ENCODE measurements at places on chromosomes 5 and 9.
A peak's percentile ranks its signal among the peaks of the same experiment; 100 is the strongest.

GRCh38 chr9:7799944-7800285 lies 337 bp upstream of the DMAC1 start:
- no peak for DNase-seq
- no peak overlapping the region for H3K27ac ChIP-seq
- no peaks in the 10 kb centered on the region for H3K27me3 ChIP-seq

DNA sequence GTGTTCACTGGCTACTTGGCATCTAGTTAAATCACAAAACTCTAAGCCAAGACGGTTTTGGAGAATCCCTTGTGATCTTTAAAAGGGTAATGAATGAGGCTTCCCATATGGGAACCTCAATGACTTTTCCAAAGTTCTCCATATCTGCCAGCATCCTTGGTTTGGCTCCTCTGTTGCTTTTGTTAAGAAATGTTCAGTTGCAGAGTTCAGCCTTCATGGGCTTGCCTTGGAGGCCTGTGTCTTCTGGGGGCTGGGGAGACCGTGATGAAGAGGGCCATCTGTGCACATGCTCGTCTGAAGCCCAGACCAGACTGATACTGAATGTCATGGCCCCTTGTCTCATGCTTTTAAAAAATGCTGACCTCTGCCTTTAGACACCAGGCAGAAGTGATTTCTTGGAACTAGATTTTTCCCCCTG lies 84.3 kb downstream of the RAI14 start:
- H3K27me3 ChIP-seq = no peaks in the 10 kb centered on the region
- H3K4me1 ChIP-seq = peaks cover 23% of the 10 kb centered on the region
- no peaks in the 10 kb centered on the region for H3K36me3 ChIP-seq
- no peak overlapping the region for H3K4me3 ChIP-seq
- DNase-seq = no peak

DNA sequence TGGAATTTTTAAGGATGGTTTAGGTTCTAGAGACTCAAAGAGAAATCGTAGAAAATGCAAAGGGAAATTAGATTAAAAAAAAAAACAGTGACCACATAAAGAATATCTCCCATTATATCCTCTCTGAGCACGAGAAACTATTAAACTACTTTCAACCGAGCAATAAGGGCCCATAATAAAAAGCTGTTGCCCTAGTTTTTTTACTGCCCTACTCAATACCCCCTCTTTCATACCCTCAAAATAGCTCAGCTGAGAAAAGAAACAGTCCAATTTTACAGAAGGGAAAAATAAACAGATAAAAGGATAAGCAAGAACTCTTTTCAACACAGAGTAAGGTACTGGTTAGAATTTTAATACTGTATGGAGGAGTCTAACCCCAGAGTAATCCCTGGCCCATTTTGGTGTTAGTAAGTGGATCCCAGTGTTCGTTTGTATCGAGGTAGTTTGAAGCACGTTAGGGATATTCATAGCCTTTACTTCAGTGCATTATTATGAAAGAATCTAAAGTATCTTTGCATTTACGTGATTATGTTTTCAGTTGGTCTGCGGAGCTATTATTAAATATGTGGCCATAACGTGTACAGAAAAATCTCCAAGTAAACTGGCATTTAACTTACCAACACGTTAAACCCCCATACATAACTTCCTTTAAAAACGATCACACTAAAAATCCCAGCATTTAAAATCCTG lies 980 bp upstream of the RHOBTB3 start:
- no peaks in the 10 kb centered on the region for H3K36me3 ChIP-seq
- peaks cover 43% of the 10 kb centered on the region for H3K27me3 ChIP-seq
- DNase-seq = no peak
- peak overlapping the region; percentile 80 for H3K4me3 ChIP-seq
- H3K4me1 ChIP-seq = peaks cover 5% of the 10 kb centered on the region

- H3K4me1 ChIP-seq = peaks cover 7% of the 10 kb centered on the region
- H3K27me3 ChIP-seq = no peaks in the 10 kb centered on the region
- H3K27ac ChIP-seq = no peak overlapping the region
- no peak for DNase-seq
- no peak overlapping the region for H3K4me3 ChIP-seq
- no peaks in the 10 kb centered on the region for H3K36me3 ChIP-seq
Observed at GRCh38 chr5:65699338-65699737, 22.6 kb downstream of the SGTB start.

DNA sequence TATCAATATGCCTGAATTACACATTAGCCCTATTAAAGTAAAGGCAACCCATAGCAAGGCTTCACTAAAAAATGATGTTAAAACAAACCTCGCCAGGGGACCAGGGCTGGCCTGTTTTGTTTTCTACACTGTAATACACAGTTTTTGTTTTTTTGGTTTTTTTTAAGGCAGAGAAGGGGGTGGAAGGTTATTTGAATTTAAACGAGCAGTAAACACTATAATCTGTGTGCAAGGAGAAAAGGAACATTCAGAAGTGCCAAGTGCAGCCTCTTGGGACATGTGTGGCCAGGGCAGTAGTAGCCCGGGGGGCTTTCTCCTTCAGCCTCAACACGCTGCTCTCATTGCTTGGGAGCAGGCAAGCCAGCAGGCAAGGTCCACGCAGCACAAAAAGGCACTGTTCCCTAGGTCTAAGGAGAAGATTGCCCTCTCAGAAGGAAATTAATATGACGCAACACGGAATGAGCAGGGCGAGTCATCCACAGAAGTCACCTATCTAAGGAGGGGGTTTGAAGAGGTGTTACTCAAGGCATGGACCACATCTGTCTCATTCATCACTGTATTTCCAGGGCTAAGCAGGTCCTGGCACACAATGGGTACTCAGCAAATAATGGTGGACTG lies 16.2 kb downstream of the SIL1 start:
- no peak for DNase-seq
- H3K27ac ChIP-seq = no peak overlapping the region
- no peaks in the 10 kb centered on the region for H3K36me3 ChIP-seq
- H3K27me3 ChIP-seq = no peaks in the 10 kb centered on the region
- H3K4me1 ChIP-seq = no peaks in the 10 kb centered on the region

DNA sequence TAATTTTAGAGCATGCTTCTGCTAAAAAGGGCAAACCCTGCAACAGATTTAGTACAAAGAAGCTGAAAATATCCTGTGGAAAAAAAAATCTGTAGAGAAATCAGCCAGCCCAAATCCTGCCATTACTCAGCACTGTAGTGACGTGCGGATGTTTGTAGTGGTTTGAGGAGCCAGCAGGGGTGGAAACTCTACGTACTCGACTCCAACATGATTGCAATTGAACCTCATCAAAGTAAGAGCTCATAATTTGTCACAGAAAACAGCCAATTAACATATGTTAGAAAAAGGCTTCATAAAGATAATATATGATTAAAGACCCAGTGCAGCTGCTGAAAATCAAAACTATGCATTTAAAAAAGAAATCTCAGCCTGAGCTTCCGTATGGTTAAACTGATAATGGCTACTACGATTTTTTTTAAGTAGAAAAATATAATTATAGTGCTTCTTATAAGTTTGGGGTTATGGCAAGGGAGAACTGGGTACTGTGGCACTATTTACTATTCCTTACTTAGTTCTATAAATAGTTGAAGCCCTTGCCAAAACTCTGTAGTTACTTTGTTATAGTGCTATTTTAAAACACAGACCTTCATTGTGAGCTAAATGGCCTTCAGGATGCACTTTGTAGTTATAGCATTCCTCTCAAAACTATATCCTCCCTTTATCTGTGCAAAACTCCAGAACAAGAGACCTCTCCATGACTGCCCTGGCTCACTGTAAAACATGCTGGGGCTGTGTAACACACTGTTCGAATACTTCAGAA lies 49.4 kb downstream of the MEF2C start:
- H3K4me3 ChIP-seq = no peak overlapping the region
- peaks cover 3% of the 10 kb centered on the region for H3K4me1 ChIP-seq
- no peaks in the 10 kb centered on the region for H3K27me3 ChIP-seq
- no peak overlapping the region for H3K27ac ChIP-seq
- DNase-seq = no peak
- H3K36me3 ChIP-seq = no peaks in the 10 kb centered on the region

GRCh38 chr9:121309833-121310425 lies 42.0 kb downstream of the GSN start:
- no peaks in the 10 kb centered on the region for H3K27me3 ChIP-seq
- H3K4me1 ChIP-seq = peaks cover 6% of the 10 kb centered on the region
- H3K27ac ChIP-seq = no peak overlapping the region
- H3K36me3 ChIP-seq = no peaks in the 10 kb centered on the region
- no peak for DNase-seq

- no peaks in the 10 kb centered on the region for H3K36me3 ChIP-seq
- DNase-seq = no peak
- H3K27me3 ChIP-seq = no peaks in the 10 kb centered on the region
- H3K27ac ChIP-seq = no peak overlapping the region
- no peaks in the 10 kb centered on the region for H3K4me1 ChIP-seq
Observed at GRCh38 chr9:126093771-126094170, 232.9 kb upstream of the MVB12B start.

GRCh38 chr9:89532478-89532877 lies 34.6 kb upstream of the SEMA4D start:
- no peaks in the 10 kb centered on the region for H3K4me1 ChIP-seq
- H3K27me3 ChIP-seq = no peaks in the 10 kb centered on the region
- H3K4me3 ChIP-seq = no peak overlapping the region

DNA sequence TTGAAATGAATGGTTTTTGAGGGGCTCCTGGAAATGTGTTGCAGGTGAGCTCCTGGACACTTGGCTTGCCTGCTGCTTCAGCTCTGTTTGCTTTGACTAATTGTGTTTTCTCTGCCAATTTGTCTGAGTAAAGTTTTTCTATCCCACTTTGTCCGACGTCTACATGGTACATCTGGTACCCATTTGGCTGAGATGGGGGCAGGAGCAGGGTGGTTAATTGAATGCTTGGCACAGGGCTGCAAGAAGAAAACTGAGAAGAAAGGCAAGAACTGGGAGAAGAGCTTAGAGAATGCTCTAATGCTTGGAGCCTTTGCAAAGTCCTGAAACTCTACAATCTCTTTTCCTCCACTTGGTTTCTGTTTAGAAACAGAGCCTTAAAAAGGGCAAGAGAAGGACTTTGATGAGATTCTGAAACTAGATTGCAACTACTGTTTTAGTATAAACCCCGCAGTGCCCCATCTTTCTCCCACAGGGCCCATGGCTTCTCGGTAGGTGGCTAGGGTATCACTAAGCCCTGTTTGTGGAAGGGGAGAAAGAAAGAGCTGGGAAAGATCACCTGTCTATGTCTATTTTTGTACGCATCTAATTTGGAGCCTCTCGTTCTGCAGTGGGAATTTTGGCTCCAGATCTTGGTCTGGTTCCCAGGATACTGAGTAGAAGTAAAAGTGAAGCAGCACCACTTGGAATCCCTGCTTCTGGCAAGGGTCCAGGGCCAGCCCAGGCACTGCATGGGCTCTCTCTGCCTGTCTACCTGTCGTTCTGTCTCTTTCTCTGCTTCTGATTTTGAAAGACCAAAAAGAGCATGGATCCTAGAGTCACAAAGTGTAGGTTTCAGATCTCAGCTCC lies 214.4 kb downstream of the SEMA6A start:
- peaks cover 4% of the 10 kb centered on the region for H3K27me3 ChIP-seq
- no peak for DNase-seq
- peaks cover 2% of the 10 kb centered on the region for H3K4me1 ChIP-seq
- no peaks in the 10 kb centered on the region for H3K36me3 ChIP-seq
- H3K27ac ChIP-seq = no peak overlapping the region

DNA sequence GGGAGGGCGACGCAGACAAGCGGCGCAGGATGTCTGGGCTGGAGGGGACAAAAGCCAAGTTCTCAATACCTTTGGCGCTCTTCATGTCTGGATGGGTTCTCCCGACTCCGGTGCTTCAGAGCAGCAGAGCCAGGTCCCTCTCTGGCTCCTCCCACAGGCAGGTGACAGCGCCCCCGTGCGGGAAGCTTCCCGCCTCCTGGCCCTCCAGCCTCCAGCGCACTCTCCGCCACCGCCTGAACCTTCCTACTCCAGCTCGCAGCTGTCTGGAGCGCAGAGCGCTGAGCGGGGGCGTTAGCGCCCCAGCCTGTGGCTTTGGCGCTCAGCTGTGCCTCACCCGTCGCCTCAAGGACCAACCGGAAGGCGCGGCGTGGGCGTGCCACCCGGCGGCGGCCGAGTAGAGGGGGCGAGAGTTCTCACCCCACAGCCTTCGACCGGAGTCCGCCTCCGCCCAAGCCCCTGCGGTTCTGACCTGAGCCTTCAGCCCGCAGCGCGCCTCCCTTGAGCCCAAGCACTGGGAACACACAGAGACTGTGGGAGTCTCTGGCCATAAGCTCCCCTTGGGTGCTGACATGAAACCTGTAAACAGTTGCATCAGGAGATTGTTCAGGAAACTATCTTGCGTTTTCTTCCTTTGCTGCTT lies at the start of gene SLCO4C1:
Gene SLCO4C1, minus strand, starts transcription at position 107 of the 640 bp plus-strand sequence. Its CDS starts 22 bp downstream, at position 85.
- no peaks in the 10 kb centered on the region for H3K27me3 ChIP-seq
- peak; percentile 87 for DNase-seq
- no peaks in the 10 kb centered on the region for H3K4me1 ChIP-seq
- peak within 1 kb of the TSS; percentile 77 for H3K4me3 ChIP-seq
- no peaks in the 10 kb centered on the region for H3K36me3 ChIP-seq
- no peak within 1 kb of the TSS for H3K27ac ChIP-seq

DNA sequence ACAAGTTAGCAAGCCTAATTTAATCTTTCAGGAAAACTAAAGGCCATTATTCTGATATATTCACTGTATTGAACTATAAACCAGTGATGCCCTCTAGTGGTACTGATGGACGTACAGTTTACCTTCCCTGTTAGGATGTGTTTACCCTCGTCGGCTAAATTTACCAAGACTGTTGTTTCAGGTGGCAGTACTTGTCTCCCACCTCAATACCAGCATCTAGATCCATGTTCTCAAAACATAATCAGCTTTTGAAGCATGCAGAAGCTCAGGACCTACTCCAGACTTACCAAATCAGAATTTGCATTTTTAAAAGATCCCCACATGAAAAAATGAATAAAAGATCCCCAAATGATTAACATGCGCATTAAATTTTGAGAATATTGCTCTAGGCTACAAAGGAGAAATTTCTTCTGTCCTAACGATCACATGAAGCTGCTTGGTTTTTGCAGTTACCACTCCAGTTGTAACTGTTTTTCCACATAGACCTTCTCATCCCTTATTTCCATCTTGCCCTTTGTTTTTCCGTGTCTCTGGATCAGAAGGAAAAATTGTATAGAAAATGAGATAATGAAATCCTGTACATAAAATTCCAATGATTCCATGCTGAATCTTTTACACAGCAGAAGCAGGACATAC lies 3.2 kb upstream of the BAAT start:
- H3K4me3 ChIP-seq = no peak overlapping the region
- DNase-seq = no peak
- H3K27ac ChIP-seq = no peak overlapping the region

- no peak for DNase-seq
- H3K27me3 ChIP-seq = no peaks in the 10 kb centered on the region
- H3K4me3 ChIP-seq = no peak overlapping the region
- H3K36me3 ChIP-seq = peaks cover 8% of the 10 kb centered on the region
Observed at GRCh38 chr5:177300236-177300880, 3.2 kb downstream of the RAB24 start.

Data from H1 (cell line).